ENCODE measurements at places on chromosomes 2 and 18.

DNA sequence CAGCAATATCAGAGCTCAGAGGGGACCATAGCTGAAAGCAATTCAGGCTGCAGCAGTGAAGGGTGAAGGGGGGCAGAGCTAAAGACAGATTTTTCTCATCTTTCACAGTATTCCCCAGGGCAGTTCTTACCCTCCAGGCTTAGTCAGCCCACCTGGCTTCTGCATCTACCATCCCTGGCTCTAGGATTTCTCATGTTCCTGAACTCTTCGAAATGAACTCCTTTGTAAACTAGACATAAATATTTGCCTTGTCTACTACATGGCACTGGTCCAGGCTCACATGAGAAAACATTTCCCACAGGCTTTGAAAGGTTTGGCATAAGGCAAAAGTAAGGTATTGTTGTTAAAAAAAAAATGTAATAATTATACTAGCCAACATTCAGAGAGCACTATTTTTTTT is 23.6 kb upstream of the NEB start:
- no peak for DNase-seq

DNA sequence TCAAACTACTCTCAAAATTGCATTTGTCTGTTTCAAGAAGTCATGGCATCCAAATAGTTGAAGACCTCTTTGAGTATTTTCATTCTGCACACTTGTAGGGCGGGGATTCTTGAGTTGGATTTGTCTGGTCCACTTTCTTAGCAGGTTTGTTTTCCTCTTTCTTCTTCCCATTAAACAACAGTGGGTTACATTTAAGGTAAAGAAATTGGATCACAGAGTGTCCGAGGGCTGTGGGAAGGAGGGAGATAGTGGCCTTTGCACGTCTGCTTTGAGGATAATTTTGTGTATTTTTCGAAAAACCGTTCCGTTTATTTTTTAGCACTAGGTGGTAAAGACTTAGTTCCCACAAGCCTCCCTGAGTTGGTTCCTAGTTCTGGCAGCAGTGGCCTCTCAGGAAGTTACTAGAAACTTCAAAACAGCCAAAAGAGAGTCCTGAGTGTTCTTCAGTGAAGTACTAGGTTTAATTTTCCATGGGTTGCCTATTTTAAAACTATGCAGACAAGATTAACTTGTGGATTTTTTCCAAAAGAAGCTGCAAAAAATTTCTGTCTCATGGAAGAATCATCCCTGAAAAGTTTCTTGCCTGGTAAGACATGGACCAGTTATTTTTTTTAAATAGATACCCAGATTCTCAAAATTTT is 107.9 kb downstream of the CDC42EP3 start:
- no peak for DNase-seq

DNA sequence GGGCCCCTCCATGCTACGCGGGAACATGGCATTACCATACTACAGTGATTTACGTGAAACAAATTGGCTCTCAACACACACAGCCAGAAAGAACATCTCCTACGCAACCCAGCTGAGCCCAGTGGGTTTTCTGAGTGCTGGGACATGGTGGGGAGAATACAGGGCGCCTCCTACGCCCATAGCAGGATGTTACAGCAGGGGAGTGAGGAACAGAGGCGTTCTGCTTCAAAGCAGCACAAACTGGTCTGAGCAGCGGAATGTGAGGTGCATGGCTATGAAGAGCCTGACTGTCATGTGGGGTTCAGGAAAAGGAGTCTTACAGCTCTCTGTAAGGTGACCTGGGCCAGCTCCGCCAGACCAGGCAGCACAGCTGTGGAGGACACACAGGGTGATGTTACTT is 108.6 kb upstream of the REV1 start:
- DNase-seq, result no peak

GRCh38 chr2:132372276-132372675 is 44.3 kb upstream of the GPR39 start:
- DNase-seq, result no peak

DNA sequence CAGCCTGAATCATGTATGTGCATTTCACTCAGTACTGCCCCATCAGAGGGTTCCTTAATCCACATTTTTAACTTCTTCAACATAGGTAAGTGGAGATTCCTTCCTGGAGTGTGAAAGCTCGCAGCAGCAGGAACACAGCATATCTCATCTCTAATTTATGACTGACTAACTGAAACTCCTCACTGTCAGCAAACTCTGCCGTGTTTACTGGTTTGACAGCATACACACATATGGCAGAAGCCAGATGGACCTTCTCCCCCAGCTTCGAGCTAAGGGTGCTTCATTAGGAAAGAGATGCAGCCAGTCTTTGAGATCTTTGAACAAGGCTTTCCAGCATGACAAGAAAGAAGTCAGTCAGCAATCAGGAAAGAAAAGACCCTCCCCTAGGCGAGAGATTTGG is 200.3 kb upstream of the ACVR2A start:
- no peak for DNase-seq

- no peak for DNase-seq
Measured at GRCh38 chr2:49827366-49827765, 673.1 kb upstream of the FSHR start.

DNA sequence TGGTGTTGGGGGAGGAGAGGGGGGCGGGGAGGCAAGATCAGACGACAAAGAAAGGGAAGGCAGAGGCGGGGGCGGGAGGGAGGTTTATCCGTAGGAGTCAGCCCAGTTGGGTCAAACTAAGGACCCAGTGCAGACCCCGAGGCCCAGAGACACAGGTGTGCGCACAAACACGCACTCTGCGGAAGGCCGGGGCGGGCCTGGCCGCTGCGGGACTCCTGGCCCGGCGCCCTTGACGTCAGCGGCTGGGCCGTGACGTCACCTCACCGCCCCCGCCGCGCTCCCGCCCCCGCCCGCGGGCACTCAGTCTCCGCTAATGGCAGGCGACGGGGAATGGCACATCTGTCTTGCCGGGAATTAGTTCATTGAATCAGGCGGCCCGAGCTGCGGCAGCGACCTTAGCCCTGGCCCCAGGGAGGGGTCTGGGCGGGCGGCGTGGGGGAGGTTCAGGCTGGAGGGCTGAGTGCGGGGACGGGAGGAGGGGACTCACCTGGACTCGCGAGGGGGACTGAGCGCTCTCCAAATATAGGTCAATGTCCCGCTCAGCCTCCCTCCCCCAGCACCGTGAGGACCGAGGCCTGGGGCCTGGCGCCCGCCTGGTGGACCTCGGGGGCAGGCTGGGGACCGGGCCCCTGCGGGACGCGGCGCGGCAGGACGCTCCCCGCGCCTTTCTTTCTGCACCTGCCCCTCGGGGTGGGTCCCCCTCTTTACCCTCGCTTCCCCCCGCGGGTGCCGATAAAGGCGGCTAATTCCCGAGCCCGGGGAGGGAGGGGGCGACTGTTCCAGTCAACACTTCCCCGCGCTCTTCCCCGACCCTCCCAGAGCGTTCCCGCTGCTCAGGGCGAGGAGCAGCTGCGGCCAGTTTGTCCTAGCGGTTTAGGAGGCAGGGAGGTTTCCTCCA is 15.5 kb upstream of the ECEL1 start:
- peak; percentile 18 for DNase-seq

DNA sequence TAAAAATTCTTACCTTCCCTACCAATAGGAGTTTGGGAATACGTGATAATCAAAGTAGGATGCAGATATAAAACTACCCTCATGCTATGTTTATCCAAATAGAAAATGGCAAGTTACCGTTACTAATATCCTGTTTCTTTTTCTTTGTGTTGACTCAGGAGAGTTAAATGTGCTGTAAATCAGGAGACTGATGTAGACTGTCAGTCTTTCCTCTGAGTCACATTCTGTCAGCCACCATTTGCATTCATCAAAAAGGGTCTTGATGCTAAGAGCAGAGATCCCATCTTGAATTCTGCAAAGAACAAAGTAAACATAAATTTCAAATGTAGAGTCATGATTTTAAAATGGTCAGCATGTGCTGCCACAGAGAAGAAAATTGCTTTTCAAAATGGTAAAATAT is 712.8 kb downstream of the SOCS6 start:
- no peak for DNase-seq

GRCh38 chr18:78920456-78921138 is 59.0 kb upstream of the SALL3 start:
- DNase-seq, result no peak

GRCh38 chr2:190447766-190448165 is 39.6 kb downstream of the MFSD6 start:
- DNase-seq, result no peak

DNA sequence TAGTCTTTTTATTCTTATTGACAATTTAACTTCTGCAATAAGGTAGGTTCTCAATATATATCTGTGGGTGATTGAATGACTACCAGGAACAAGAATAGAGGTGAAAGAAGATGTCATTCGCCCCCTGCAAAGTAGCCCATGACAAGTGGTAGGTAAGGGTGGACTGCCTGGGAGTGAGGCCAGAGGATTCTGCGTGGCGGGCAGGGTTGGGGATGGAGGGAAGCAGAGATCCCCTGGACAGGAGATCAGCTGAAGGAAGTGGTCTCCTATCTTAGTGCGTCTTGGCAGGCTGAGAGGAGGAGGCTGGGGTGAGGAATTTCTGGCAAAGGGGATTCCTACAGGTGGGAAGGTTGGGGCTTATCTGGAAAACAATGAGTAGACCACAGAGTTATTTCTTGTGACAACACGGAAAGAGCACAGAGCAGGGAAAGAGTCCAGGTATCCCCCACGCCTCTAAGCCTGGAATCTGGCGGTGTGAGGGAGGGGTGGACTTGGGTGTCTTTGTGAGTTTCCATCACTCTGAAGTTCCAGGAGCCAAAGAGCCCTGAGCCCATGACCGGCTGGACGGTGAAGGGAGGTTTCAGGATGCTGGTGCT is 21.5 kb upstream of the MYCN start:
- DNase-seq, result no peak

DNA sequence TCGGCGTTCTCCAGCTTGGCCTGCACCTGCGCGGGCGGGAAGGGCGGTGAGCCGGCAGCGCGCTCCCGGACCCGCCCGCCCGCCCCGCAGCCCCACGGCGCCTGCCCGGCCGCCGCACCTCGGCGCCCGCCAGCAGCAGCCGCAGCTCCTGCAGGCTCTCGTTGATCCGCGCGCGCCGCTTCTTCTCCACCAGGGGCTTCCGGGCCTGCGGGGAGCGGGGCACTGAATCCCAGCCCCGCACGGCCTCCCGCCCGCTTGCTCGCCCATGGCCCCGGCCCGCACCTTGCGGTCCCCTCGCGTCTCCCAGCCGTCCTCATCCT is 335 bp downstream of the HES6 start:
- DNase-seq, result peak; percentile 28

DNA sequence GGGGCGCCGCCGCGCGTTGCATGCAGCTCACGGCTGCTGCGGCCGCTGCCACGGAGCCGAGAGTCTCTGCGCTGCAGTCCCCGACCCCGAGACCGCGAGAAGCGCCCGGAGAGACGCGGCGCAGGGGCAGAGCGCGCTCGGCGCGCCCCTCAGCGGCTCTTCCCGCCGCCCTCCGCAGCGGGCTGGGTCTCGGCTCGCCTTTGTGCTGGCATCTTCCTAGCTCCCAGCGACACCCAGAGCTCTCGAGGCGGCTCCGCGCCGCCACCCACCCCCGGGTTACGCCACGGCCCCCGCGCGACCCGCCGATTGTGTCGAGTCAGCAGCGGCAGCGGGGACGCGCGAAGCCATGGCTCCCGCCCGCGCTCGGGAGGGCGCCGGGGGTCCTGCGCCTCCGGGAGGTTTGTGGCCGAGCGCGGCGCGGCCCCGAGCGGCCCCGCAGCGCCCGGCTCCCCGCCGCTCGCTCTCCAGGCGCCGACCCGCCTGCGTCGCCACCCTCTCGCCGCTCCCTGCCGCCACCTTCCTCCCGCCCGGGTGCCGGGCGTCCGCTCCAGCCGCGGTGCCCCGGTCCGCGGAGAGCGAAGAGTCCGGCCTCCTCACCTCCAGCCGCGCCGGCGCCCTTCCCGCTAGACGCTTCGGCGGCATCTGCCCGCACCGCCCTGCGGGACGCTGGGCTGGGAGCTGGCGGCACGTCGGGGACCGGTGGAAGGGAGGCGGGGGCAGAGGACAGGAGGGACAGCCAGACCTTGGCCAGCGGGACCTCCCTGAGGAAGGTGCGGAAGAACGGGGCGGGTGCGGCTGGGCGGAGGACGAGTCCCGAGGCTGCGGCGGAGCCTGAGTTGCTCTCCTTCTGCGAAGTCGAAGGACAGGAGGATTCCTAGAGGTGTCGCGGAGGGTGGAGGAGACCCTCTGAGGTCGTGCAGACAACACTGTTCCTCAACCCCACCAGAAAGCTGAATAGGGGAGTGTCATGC is 46.3 kb upstream of the CCDC150 start:
- DNase-seq, result peak; percentile 16

DNA sequence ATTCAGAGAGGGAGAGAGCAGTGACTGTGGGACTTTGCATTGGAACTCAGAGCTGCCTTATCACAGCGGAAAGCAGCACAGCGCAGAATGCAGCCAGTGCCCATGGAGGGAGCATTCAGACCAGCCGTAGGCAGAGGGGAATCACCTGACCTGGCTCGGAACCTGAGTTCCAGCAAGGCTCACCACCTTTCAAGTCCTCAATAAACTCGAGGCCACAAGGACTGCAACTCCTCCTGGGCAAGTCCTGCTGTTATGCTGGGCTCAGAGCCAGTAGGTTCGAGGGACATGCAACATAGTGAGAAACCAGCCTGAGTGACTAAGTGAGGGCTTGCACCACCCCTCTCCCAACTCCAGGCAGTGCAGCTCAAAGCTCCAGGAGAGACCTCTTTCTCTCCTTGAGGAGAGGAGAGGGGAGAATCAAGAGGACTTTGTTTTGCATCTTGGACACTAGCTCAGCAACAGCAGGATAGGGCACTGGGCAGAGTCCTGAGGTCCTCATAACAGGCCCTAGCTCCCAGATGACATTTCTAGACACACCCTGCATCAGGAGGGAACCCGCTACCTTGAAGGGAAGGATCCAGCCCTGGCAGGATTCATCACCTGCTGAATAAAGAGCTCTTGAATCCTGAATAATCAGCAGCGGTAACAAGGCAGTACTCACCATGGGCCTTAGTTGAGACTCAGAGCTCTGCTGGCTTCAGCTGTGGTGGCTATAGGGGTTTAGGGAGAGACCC is 136.8 kb upstream of the OTOS start:
- no peak for DNase-seq

DNA sequence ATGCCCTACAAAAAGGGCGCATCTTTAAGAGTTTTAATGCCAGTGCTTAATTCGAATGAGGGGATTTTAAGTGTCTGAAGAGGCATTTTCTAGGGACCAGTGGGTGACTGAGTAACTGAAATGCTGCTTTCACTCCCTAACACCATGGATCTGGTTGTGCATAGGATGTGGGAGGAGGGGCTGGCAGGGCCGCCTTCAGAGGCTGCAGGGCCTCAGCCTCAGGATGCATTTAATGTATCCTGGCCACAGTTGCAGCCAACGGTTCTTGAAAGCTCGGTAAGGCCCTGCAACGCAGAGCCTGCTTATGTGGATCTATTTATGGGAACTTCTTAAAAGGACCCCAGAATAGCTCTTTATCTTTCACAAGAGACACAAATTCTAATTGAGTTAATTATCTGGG is 25.8 kb upstream of the IL18RAP start:
- DNase-seq, result no peak

DNA sequence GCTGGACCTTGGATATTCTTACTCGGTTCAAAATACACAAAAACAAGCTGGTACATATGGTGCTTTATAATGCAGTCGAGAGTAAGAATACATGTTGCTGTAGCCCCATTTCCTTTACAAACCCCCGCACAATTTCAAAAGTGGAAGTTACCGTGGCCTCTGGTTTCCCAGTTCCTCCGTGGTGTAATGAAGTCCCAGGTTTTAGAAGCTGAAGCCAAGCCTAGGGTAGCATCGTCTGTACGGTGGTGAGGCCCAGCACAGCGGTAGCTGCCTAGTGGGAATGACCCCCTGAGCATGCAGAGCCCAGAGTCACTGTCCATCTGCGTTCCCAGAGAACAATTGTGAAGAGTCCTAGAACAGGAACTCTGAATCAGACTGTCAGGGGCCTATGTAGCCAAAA is 171.8 kb downstream of the ASXL3 start:
- no peak for DNase-seq
